ENCODE measurements at places on chromosomes 3 and 15.

- no peak for DNase-seq
These were observed 162.3 kb upstream of the ARHGEF26 start for GRCh38 chr3:153958635-153959595.

DNA sequence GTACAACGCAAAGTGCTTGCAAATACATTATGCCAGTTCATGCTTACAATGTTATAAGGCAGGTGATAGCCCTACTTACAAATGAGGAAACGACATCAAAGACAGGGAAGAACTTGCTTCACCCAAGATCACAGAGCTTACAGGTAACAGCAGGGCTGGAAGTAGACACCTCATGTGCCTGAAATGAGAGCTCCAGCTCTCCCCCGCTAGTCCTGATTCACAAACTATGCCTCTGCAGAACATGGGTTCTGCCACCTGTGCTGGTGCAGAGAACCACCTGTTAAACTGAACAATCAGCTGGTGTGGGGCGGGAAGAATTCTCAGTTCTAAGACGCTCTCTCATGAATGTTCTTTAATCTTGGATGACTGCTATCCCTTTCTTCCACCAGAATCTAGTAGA, 7.4 kb downstream of the RBSN start:
- no peak for DNase-seq

- DNase-seq, result no peak
These were observed 7.9 kb downstream of the TM4SF18 start for GRCh38 chr3:149325581-149325980.

DNA sequence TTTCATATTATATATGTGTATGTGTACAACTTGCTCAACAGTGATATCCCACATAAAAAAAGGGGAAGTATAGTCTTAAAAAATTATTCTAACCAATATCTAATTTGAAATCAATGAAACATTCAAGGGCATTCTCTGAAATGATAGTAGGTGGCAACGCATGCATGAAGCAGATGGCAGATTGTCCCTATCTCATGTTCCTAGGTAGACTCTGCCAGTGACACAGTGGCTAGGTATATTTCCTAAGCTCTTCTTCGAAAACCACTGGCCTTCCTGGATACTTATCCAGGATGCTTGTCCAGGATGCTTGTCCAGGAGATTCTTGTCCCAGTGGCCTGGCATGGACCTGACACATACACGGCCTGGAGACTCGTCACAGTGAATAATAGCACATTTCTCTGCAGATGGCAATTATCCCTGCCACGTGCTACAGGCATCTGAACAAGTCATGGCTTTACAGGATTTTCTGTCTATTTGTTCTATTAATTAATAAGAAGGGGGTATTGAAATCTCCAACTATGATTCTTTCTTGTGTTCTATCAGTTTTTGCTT, 54.9 kb downstream of the OCA2 start:
- no peak for DNase-seq

- DNase-seq, result no peak
These were observed 392.6 kb upstream of the TPM1 start for GRCh38 chr15:62649793-62650420.

DNA sequence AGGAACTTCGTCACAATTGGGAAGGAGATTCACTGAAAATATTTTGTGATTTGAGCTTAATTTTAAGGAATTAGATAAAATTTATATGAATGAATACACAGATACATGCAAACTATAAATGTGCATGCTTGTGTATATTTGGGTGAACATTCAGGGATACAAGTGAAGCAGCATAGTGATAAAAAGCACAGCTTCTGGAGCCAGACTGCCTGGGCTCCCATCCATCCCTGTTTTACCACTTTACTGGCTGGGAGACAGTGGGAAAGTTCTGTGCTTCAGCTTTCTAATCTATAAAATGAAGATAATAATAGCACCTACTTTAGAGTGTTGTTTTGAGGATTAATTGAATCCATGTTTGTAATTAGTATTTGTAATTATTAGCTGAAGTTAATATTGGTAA, 8.1 kb upstream of the EPHA6 start:
- no peak for DNase-seq

DNA sequence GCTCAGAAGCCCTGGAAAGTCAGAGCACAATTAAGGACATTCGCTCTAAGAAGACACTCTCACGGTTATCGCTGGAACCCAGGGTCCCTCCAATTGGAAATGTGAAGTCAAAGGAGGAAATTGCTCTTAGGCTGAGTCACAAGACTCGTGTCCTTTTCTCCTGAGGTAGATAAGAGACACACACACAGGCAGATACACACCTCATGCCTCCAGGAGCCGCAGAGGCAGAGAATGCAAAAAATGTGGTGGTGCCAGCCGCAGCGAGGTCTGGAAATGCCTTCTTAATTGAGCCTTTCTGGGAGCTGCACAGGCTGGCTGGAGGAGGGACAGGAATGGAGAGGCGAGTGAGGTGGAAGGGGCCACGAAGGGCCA, 189.3 kb downstream of the OPA1 start:
- DNase-seq, result no peak

DNA sequence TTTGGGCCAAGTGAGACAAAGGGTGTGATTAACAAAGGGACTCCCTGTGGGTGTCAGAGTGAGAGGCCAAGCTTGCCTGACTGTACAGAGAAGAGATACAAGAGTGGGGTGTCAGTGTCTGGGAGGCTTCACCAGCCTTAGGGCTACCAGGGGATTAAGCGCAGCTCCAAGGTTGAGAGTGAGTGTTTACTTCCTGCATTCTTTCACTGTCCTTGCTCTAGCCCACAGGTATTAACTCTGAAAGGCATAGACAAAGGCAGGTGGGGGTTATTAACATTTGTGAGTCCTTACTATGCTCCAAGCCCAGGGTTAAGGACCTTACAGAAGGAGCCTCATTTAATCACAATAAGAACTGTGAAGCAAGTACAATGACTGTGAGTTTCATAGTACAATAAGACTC, 107.6 kb downstream of the IL20RB start:
- DNase-seq, result no peak

DNA sequence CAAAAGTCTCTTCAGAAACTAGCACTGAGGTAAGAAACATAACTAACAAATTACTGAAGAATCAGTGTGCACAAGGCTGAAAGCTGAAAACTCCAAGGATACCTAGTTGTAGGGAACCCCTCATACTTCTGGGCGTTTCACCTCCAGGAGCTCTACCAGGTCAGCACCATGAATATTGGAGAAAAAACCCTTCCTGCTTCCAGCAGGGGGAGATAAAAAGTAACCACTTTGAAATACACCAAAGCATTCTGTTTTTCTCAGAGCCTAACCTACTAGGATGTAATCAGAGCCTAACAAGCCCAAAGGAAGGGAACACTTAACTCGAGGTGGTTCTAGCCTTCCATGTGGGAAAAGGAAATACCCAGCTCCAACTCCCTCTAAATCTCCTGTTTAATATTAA, 175.8 kb upstream of the MME start:
- no peak for DNase-seq

GRCh38 chr3:23913873-23914743, 2.7 kb downstream of the NKIRAS1 start:
- no peak for DNase-seq

GRCh38 chr3:23202203-23202920, 765 bp upstream of the UBE2E2 start:
- DNase-seq, result peak; percentile 5

GRCh38 chr15:67746450-67746849, 78.9 kb upstream of the SKOR1 start:
- no peak for DNase-seq

- no peak for DNase-seq
These were observed 34.1 kb downstream of the RAB8B start for GRCh38 chr15:63223463-63223862.

GRCh38 chr3:108420926-108421325, 89.5 kb downstream of the MYH15 start:
- DNase-seq, result no peak
